ENCODE measurements at places on chromosomes 3 and 15. TPM values are rescaled to one million over a fixed set of nuclear protein-coding genes. Genes with fewer than 3 reads are reported as not detected.

The RHOA gene
- 441 TPM for total RNA-seq

The SCAANT1 gene
- 1.8 TPM for total RNA-seq

The CCR5 gene
- 39.6 TPM for total RNA-seq

The SLC12A8 gene
- 0.79 TPM for total RNA-seq

The OXTR gene
- total RNA-seq: 0.45 TPM

The SEMA5B gene
- 0.17 TPM for total RNA-seq

The P3H2 gene
- not detected for total RNA-seq

The SPTBN5 gene
- total RNA-seq: 1.6 TPM

The CALML4 gene
- 10.3 TPM for total RNA-seq

The ARRDC4 gene
- total RNA-seq: 0.94 TPM

The CNTN4 gene
- total RNA-seq: not detected

The CHDH gene
- total RNA-seq: 0.11 TPM

The ACTRT3 gene
- 0.44 TPM for total RNA-seq

The ITIH3 gene
- not detected for total RNA-seq

The SLC41A3 gene
- 32.4 TPM for total RNA-seq

The TM6SF1 gene
- total RNA-seq: 16.3 TPM
